Hematopoietic multipotent progenitor cell treated with erythropoietin and hydrocortisone succinate and interleukin-3 and kit ligand, for 4 days (in vitro differentiated cells): ENCODE measurements at places on chromosomes 16 and 17.

DNA sequence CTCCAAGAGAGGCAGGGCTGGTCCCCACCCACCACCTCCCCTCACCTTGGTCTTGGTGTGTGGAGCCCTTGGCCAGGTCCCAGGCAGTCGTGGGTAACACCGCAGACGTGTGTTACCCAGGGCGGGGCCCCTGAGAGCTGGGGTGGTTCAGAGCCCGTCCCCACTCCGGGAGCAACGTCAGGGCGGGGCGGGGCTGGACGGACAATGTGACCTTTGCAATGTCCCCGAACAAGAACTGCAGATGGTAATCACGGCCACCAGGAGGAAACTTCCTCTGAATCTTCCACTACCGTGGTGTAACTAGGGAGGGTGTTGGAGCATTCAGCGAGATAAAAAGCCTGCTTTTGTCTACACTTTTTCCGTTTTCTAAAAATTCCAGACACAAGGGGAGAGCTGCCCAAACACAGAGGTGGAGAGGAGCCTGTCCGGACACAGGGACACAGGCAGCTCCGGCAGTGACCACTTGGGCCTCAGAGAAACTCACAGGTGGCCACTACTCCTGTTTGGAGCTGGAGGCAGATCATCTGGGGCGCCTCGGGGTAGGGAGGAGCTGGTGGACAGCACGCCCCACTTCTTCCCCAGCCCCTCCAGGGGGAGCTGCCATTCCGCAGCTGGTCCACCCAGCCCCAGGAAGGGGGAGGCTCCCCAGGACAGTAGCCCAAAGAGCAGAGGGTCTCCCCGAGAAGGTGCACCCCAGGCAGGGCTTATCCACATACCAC is 14.2 kb upstream of the SLC38A10 start:
- peak; percentile 83 for DNase-seq

GRCh38 chr16:86227801-86228200 is 282.5 kb upstream of the FOXF1 start:
- no peak for DNase-seq

DNA sequence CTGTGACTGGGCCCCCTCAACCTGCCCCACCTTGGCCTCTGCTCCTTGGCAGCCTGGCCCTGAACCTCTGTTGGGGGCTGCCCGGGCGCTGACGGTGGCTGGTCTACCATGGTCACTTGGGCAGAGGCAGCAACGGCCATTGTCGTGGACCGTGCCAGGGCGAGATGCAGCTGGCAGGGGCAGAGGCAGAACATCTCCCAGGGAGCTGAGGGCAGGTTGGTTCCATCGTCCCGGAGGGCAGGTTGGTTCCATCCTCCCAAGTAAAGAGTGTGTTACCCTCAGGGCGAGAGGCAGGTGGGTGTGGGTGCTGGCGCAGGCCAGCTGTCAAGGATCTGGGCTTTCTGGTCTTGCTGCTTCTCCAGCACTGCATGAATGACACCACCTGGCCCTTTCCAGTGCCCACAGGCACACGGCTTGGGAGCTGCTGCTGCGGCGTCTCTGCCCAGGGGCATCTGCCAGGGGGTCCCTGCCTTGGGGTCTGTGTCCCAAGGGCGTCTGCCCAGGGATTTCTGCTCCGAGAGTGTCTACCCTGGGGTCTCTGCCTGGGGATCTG is 12.0 kb downstream of the ACSF3 start:
- DNase-seq, result no peak

DNA sequence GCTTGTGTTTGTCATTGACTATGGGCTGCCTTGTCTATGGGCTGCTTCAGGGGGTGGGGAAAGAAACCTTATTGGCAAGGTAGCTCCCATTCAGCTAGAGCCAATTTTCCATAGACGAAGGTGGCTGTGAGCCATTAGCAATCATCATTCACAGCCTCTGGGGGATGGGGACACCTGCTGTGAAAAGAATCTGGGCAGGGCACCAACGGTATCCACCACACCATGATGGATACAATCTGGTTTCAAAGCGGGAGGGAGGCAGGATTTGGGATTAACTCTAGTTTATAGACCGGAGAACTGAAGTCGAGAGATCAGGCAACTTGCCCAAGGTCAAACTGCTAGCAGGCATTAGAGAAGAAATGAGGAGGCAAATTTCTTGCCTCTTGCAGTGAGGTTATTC is 182.3 kb downstream of the SHISA9 start:
- no peak for DNase-seq

DNA sequence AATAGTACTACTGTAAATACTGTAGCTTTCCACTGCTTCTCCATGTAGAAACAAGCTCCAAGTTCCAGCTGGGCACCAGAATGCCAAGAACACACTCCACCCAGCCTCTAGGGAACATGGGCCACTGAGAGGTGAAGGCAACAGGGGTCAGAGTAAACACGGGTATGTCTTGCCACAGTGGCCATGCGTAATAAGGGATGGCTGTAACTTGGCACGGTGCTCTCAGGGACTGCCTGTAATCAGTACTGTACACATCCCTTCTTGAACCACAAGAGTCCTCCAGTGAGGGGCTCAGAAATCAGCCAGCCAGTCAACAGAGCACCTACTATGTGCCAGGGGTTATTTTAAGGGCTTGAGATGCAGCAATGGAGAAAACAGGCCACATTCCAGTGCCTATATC is 10.8 kb downstream of the LRRC59 start:
- DNase-seq, result no peak

- DNase-seq, result no peak
Observed at GRCh38 chr17:28347261-28347891, 10.0 kb downstream of the POLDIP2 start.

GRCh38 chr17:10613775-10614513 is 43.2 kb downstream of the MYH3 start:
- no peak for DNase-seq

- DNase-seq, result no peak
Observed at GRCh38 chr17:55426851-55427586, 5.4 kb upstream of the MMD start.

DNA sequence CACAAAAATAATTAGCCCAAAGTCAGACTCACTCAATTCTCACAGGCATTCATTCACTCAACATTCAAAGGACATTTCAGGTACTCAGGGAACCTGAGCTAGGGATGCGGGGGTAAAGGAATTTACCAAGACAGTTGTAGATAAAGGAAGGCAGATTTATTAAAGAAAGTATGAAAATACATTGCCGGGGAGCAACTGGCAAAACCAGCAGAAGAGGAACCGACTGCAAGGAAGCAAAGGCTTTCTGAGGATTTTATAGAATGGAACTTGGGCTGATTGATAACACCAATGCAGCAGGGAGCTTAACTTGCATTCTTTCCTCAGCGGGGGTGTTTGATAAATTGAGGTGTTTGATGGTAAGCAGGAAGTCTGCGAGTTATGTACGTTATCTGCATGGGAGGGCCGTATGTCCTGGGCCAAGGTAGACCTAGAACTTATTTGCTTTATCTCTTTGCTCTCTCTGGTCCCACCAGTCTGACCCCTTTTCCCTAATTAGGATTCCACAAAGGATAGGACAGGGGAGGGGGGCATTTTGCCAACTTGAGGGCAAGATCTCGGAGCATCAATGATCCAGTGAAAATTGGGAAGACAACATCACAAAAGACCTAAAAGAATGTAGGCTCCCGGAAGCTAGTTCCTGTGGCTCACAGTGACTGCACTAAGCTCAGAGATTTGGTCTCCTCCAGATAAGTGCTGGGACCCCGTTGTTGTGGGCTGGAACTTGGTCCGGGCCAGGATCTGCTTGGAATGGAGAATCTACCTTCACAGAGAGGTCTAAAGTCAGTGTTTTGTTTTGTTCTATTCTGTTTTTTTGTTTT is 5.8 kb upstream of the MT3 start:
- DNase-seq, result no peak

- DNase-seq, result no peak
Observed at GRCh38 chr16:22938647-22939046, 124.7 kb downstream of the HS3ST2 start.

- DNase-seq, result no peak
Observed at GRCh38 chr17:79790805-79791734, 5.8 kb downstream of the CBX8 start.

DNA sequence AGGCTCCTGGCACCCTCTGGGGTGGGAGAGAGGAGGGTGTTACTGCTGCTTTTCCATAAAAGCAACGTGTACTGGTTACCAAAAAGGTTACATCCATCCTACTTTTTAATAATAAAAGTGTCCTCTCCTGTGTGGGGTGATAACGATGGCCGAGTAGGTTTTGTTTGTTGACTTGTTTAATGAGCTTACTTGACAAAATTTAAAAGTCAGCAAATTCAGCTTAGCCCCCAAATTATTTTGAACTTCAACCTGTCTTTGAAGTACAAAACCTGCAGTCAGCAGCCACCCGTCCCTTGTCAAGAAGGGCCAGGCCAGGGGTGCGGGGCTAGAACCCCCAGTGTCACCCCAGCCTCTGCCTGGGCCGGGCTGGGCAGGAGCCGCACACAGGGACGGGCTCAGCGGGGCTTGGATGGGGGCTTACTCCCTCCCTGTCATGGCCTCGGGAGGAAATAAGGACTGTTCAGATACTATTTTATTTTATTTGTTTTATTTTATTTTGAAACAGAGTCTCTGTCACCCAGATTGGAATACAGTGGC is 103.9 kb upstream of the CHMP6 start:
- DNase-seq, result no peak

- DNase-seq, result no peak
Observed at GRCh38 chr17:8393470-8394231, 4.0 kb downstream of the RNF222 start.

DNA sequence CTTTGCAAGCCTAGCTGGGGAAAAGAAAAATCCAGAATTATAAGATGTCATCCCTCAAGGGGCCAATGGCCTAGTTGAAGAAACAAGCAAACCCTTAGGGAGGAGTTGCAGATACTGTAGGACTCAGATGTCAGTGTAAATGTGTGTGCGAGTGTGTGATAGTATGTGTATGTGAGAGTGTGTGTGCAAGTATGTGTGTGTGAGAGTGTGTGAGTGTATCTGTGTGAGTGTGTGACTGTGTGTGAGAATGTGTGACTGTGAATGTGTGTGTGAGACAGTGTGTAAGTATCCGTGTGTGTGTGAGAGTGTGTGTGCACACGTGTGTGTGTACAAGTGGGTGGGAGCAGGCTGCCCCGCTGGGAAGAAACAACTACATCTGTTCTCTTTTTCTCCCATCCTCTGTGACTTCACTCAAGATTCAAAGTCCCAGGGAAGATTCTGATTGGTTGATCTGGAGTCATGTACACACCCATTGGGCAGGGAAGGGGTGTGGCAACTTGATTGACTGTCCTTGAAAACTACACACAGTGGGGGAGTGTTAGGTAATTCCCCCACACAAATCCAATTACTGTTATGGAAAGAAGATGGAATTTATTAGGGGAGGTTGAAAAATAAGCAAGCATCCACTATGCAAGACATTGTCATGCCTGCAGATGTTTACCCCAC is 40.7 kb downstream of the IRX3 start:
- DNase-seq, result peak; percentile 5

DNA sequence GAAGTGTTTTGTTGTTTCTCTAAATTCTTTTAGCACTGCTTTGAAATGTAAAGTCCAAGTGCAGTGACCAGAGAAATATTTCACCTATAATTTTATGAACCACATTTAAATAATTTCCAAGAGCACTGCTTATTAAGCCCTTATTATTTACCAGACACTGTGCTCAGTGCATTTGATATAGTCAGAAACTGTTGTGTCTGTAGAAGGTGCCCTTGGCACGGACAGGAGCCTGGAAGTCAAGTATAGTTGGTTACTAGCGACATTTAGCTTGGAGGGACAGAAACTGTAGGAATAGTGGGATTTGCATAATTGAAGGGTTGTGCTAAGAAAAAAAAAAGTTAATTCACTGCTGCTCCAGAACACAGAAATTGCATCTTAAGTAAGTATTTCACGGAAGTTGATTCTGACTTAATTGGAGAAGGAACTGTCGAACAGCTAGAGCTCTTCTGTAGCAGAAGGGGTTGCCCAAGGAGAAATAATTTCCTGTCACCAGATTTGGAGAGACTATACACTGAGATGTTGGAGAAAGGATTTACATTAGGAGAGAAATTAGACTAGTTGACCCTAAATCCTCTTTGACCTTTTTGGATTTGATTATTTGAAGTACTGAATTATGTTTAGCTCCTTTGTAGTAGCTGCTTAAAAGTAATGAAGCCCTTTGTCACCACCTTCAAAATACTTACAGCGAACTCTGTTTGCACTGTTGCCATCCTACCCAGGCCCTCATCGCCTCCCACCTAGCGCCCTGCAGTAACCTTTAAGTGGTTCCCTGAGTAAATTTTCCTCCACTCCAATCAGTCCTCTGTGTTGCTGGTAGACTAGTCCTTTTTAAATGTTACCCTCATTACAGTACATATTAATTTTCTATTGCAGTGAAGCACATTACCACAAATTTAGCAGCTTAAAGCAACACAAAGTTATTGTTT is 25.6 kb downstream of the COX10 start:
- no peak for DNase-seq

DNA sequence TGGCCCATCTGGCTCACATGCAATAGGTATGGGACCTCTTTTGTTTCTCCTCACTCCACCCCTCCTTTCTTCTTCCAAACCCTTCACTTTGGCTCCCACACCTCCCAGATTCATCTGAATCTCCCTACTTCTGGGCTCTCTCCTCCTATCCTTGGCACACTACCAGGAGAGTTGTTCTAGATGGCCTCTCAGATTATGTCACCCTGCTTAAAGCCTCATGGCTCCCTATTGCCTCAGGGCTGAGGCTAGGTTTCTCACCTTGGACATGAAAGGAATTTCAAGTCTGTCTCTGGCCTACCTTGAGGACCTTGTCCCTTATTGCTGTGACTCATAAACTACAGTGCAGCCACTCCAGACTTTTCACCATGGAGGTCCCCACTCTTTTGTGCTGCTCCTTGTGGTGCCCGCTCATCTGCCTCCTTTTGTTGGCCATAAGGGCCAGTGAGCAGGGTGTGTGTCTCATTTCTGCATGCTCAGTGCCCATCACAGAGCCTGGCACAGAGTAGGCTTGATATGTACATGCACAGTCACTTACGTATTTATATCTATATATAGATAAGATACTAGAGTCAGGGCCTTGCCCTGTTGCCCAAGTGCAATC is 1.0 kb upstream of the MFAP4 start:
- no peak for DNase-seq

- peak; percentile 48 for DNase-seq
Observed at GRCh38 chr16:17526956-17527937, 56.5 kb upstream of the XYLT1 start.

- DNase-seq, result no peak
Observed at GRCh38 chr17:19686400-19687090, 29.8 kb downstream of the SLC47A2 start.

DNA sequence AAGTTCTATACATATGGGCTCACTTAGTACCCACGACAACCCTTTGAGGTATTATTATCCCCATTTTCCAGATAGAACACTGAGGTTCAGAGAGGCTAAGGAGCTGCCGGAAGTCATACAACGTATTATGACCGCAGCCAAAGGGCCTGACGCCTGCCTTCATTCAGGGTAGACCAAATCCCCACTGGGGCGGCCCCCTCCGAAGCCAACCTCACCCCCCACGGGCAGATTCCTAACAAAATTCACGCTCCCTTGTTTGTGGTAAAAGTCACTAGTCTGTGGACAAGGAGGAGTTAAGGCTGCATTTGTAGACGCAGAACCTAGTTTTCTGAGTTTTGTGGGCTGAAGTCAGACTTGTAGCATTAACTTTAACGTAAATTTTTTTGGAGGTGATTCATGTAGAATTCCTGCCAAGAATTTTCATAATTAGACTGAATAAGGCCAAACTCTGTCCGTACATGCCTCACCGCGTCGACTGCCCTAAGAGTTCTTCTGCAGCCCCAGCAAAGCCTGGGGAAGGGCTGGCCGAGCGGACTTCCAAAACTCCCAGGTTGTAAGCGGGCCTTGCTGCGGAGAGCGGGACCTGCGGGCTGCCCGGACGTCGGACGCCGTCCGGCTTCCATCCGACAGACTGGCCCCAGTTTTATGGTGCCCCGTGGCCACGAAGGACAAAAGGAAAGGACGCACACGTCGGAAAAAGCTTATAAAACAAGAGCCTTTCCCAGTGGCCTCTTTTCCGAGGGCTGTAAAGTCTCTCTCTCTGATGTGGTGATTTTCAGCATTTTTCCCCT is 75.7 kb downstream of the NXN start:
- DNase-seq, result no peak
